ENCODE measurements at places on chromosomes 5 and 9.
A peak's percentile ranks its signal among the peaks of the same experiment; 100 is the strongest.

GRCh38 chr9:84917366-84918070 is 248.0 kb downstream of the NTRK2 start:
- DNase-seq: no peak

- peak; percentile 32 for DNase-seq
Observed at GRCh38 chr5:6713274-6714225, at the start of gene TENT4A. TENT4A (plus strand) TSS chr5:6713432; CDS start chr5:6713984, 552 bp downstream.

- no peak for DNase-seq
Observed at GRCh38 chr9:124477211-124477647, 27.0 kb downstream of the ADGRD2 start.

DNA sequence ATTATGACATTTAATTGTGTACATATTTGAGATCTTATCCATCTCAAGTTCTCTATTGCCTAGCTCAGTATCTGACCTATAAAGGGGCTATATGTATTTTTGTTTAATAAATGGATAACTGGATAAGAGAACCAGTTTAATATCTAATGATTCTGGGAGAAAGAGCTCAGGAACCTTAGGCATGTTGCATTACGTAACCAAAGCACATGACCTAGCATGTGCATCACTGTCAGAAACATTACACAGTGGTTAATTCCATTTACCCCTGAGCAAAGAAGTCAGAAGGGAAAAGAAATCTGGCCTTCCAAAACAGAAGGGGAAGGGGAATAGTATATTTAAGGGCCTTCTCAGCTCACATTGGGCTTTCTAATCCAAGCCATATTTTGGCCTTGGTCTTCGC is 12.3 kb downstream of the PAPPA start:
- no peak for DNase-seq

DNA sequence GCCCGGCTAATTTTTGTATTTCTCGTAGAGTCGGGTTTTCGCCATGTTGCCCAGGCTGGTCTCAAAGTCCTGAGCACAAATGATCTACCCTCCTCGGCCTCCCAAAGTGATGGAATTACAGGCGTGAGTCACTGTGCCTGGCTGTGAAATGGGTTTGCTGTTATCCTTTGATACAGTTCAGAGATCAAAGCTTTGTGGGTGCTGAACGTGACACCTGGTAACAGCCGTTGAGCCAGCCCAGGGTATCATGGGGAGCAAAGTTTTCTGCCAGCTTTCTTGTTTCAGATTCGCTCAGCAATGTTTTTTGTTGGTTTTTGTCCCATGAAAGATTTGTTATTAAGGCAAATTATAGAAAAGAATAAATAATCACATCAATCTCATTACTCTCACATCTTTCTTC is 68.9 kb upstream of the LPAR1 start:
- DNase-seq: no peak

GRCh38 chr5:168988699-168989098 is 312.2 kb downstream of the SLIT3 start:
- no peak for DNase-seq

GRCh38 chr5:91419571-91420537 is 36.7 kb upstream of the ARRDC3 start:
- peak; percentile 88 for DNase-seq

GRCh38 chr9:136658849-136659535 is 3.7 kb upstream of the EGFL7 start:
- no peak for DNase-seq

GRCh38 chr5:157196045-157196444 is 15.4 kb downstream of the ITK start:
- DNase-seq: no peak

GRCh38 chr5:67383451-67383850 is 186.9 kb upstream of the CD180 start:
- DNase-seq: no peak

GRCh38 chr5:150043657-150044328 is 42.6 kb downstream of the CSF1R start:
- no peak for DNase-seq

DNA sequence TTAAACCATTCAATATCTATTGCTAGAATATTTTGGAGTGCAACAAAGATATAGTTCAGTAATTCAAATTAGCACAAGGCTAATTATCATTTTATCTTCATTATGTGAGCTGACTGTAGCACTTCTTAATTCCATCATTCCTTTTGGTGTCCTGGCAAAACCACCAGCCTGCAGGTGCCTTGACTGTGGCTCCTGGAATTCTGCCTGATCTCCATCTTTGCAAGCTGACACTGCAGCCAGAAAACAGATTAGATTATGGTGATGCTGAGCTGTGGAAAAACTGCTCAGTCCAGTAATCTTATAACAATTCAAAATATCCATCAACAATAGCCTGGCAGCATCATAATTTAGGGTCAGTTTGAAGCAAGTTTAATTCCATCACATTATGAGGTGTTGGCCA is 919.5 kb downstream of the DTWD2 start:
- no peak for DNase-seq

DNA sequence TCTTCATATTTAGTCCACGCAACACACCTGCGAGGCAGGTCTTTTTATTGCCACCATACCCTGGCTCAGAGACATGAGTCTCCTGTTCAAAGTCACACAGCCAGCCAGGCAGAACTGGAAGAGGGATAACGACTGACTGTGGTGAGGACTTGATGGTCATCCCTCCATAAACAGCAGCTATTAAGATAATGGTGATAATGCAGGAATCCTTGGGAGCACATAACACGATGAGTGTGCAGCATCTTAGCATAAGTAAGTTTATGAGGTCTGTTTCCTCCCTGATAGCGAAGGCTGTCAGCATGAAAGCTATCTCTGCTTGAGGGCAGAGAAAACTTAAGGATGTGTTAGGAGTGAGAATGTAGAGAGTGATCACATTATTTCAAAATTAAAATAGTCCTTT is 30.9 kb downstream of the KCTD16 start:
- no peak for DNase-seq

GRCh38 chr9:129177791-129178567 is at the start of gene IER5L:
IER5L (minus strand) TSS chr9:129178261; CDS start chr9:129178052, 209 bp downstream.
- DNase-seq: peak; percentile 92

DNA sequence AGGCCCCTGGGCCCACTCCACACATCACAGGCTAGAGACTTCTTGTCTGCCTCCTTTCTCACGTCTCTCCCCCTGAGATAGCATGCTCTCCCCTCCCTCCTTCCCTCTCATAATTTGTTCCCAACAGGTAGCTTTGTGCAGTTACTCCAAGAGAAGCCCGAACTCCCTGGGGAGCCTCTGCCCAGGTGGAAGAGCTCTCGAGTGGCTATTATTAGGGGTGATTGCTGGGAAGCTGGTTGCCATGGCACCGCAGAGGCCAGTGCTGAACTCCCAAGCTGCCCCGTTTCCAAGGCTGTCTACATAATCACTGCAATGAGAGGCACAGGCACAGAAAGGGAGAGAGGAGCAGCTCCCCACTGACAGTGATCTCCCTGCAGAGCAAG is 104.7 kb upstream of the GPR151 start:
- no peak for DNase-seq

GRCh38 chr5:98770209-98770910 is 3.1 kb upstream of the RGMB start:
- peak; percentile 55 for DNase-seq

DNA sequence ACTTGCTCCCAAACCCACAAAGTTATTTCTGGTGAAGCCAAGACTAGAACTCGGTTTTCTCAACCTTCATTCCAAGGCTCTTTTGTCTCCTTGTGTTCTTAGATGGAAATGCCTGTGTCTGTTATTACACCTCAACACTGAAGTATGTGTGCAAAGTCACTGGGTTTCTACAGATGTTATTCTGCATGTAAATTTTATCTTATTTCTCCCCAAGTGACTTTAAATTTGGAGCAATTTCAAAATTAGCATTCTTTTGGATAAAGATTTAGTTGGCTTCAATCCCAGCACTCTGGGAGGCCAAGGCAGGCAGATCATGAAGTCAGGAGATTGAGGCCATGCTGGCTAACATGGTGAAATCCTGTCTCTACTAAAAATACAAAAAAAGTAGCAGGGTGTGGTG is 104.4 kb upstream of the GNA14 start:
- no peak for DNase-seq

Data from PC-3 (cell line).